ENCODE measurements at places on chromosomes 1 and 21.

GRCh38 chr1:94092210-94092613, 28.7 kb downstream of the ABCA4 start:
- DNase-seq: no peak

DNA sequence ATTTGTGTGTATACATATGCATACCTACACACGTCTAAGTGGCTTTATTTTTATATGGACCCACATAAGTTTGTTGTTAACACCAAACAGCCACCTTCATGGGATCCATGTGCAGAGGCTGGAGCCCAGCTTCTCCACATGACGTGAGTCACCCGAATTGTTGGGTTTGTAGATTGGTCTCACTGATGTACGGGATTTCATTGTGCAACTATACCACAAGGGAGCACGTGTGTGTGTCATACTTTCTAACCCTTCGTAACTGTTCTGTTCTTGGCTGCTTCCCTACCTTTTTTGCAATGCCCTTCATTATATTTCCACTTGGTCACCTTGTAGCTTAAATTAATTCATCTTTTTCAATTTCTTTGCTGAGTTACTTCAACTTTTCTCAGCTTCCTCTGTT, 21.0 kb downstream of the SPRTN start:
- peak; percentile 84 for DNase-seq

- peak; percentile 70 for DNase-seq
These were observed 4.6 kb downstream of the DMAP1 start for GRCh38 chr1:44217809-44218410.

DNA sequence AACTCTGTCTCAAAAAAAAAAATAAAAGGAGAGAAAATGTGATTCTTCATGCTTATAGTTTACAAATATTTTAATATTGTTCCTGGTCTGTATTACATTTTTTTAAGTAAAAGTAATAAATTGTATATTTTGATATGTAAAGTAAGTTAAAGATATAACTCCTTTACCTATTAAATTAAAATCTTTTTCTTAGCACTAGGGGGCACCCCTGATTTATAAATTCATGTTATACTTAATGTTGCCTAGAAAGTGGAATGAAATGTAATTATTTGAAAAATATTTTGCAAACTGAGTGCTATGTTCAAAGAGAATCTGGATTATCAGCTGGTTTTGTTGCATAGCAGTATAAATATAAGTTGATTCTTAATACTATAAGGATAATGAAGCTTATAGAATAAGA, 49.2 kb downstream of the RALGPS2 start:
- DNase-seq: peak; percentile 30

- DNase-seq: no peak
These were observed 3.5 kb downstream of the PBX1 start for GRCh38 chr1:164562511-164562910.

- no peak for DNase-seq
These were observed 16.5 kb upstream of the SLC25A34 start for GRCh38 chr1:15719381-15720120.

DNA sequence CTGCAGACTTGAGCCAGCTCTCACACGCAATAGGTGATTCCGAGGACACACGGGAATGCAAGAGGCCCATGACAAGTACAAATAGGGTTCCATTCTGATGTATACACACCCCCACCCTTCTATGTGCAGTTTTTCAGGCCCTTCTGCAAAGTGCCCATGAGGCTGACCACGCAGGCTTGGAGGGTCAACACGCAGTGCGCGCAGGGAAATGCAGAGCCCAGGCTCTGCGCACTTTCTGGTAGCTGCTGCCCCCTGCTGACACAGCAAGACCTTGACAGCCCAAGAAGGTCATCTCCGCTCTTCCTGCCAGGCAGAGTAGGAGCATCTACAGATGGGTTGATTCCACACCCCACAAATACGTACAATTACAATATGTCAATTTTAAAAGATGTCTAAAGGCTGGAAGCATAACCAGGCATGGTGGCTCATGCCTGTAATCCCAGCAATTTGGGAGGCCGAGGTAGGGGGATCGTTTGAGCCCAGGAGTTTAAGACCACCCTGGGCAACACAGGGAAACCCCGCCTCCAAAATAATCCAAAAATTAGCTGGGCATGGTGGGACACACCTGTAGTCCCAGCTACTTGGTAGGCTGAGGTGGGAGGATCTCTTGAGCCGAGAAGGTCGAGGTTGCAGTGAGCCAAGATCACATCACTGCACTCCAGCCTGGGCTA, 18.5 kb downstream of the SH3BP5L start:
- DNase-seq: peak; percentile 42

DNA sequence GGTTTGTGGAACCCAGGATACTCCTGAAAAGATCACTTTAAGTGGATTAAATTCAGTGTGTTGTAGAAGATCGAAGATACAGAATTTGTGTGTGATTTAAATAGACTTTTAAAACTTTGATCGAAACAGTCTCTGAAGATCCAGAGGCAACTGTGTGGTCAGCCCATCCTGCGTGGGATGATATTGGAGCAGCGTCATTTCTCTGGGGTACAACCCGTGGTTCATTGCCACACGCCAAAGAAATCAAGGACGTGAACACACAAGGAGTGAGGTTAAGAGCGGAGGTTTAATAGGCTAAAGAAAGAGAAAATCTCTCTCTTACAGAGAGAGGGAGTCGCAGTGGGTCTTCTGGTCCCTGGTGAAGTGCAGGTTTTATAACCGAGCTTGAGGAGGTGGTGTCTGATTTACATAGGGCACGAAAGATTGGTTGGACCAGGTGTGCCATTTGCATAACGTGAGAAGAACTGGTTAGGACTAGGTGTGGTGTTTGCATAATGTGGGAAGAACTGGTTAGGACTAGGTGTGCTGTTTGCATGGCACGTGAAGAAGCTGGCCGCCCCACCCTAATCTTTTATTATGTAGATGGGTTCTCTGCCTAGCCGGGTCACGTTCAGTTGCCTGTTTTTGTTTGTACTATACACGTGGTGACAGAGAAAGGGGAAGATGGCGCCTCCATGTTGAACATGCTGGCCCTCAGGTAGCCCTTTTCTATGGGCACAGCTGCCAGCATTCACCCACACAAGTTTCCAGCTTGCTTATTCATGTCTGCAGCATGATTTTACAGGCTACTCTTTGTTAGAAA, 82.3 kb downstream of the ADSS2 start:
- peak; percentile 91 for DNase-seq

GRCh38 chr1:160097151-160097910, 1.1 kb downstream of the IGSF8 start:
- peak; percentile 16 for DNase-seq

GRCh38 chr1:19342062-19342750, 30.1 kb downstream of the SLC66A1 start:
- no peak for DNase-seq

DNA sequence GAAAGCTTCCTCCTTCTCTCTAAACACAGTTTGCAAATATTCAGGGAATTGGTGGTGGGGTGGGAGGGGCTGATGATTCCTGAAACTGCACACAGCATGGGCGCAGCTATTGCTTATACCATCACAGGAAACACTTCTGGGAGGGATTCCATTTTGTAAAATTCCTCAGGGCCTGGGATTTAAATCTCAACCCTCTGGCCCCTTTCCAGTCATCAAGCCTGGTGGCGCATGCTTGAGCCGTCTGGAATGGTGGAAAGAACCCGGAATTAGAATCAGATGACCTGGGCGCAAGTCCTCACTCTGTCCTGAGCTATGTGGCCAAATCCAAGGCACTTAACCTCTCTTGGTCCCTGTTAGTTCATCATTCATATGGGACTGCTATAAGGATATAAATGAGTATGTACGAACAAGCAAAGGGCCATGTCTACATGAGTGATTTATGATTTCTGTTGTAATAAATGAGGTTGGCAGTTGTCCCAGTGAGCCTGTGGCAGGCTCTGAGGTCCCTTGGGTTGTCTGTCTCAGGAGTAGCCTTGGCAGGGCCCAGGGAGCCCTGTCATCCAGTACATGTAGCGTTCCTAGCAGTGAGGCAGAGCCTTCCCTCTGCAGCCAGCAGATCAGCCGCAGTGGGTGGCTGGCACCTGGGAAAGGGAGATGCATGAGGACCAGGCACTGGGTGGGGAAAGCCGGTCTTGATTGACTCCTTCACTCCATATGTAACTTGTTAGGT, 72.0 kb downstream of the MAN1C1 start:
- DNase-seq: no peak

DNA sequence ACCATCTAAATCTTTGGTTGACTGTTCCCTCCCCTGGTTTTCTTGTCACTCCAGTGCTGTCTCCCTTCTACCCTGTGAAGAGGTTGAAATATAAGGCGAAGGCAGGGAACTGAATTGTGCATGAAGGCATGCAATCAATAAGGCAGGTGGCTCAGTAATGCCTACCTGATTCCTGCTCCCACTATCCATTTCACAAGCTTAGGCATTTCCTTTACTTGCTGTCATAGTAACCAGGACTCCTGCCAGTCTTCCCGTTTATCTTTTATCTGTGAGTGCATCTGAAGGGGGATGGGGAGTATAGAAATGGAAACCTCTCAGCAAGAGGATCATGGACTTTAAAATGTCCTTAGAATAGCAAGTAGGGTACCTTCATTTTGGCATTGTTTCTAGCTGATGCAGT, 40.5 kb downstream of the MRPS6 start:
- DNase-seq: no peak

- DNase-seq: no peak
These were observed 359.5 kb upstream of the PLXNA2 start for GRCh38 chr1:208603721-208604120.

DNA sequence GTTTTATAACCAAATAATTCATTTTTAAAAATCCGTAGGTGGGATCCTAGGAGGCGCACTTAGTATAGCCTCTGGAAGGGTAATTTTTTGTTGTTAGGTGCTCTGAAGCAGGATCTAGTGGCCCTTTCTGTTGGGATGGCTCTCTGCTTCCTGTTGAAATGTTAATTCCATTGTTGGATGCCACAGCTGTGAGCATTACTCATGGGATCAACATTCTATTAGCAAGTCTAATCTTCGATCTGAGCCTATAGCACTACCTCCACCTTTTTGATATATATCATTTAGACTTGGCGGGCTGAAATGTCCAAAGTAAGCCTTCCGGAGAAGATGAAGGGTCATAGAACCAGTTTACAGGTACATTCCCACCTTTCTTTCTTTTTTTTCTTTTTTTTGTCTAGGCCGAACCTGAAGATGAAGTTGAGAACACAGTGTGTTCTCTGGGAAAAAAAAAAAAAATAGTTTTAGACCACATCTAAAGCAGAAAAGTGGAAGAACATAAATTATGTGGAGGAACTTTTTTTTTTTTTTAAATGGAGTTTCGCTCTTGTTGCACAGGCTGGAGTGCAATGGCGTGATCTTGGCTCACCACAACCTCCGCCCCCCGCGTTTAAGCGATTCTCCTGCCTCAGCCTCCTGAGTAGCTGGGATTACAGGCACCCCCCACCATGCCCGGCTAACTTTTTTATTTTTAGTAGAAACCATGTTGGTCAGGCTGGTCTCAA, 1.4 kb downstream of the CXADR start:
- DNase-seq: peak; percentile 67

- peak; percentile 41 for DNase-seq
These were observed 310.0 kb downstream of the PBX1 start for GRCh38 chr1:164868990-164869389.

- DNase-seq: no peak
These were observed 146.0 kb downstream of the PBX1 start for GRCh38 chr1:164704954-164705353.

- DNase-seq: no peak
These were observed 62.8 kb upstream of the PDE9A start for GRCh38 chr21:42590431-42591131.

GRCh38 chr1:87108228-87108627, 193.8 kb downstream of the HS2ST1 start:
- DNase-seq: no peak

DNA sequence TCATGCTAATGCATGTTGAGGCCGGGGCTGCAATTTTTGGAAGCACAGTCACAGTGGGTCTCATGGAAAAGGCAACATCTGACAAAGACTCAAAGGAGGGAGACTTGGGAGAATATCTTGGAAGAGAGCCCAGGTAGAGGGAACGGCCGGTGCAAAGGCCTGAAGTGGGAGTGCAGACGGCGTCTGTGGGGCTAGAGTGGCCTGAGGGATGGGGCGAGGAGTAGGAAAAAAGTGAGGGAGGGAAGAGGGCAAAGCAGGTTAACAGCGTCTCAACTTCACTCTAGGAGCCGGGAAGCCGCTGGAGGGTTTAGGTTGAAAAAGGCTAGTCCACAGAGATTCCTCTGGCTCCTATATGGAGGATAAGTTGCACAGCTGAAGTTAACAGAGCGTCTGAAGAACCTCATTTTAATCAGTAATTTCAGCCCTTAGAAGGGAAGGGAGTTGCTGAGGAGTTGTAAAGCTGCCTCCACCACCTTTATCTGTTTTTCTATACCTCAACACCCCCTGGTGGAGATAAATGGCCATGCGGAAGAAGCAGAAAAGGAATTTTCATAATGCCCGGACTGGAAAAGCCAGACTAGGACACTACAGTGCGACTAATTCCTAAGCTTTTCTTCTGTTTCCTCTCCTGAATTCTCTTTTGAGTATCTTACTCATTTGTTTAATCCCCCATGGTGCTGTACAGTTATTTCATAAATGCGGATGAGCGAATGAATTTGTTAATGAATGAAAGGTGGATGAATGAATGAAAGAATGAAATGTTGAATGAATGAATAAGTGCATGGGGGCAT, 78.7 kb upstream of the ZNF281 start:
- peak; percentile 79 for DNase-seq

DNA sequence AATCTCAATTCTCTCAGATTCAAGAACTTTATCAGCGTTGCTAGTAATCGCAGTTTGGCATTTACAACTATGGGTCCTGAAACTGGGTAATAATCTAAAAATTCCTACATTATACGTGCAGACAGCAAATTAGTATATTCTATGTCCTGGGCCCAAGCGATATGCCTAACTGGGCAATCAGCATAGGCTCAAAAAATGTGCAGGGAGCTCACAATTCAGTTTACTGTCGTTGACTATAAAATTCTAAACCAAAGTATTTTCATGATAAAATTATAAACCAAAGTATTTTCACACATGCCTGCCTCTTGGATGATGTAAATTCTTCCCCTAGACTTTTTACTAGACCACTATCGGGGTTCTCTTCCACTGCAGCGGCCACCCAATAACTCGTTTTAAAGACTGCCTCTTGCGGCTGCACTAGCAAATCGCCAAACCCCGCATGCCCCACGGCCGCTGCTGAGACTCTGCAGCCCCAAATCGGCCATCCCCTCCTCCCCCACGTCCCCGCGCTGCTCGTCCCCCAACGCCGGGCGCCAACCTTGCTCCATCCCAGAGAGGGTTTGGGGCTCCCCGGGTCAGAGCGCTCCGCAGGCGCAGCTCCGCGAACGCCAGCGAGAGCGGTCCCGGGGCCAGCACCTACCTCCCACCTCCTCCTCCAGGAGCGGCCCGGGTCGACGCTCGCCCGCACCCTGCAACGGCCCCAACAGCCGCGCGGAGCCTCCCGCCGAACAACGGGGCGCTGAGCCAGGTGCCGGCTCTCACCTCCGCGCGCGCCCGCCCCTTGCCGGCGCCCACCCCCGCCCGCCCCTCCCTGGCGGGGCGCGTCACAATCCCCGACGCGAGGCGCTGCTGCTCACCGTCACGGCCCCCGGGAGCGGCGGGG, 506 bp downstream of the SSX2IP start:
- peak; percentile 45 for DNase-seq
